A673 (cell line): ENCODE measurements at places on chromosomes 3 and 15. TPM values are rescaled to one million over a fixed set of nuclear protein-coding genes. Genes with fewer than 3 reads are reported as not detected.

The RFC4 gene
- total RNA-seq, result 116 and 120 TPM in 2 replicates

GRCh38 chr3:480070-480469, 283.5 kb downstream of the CHL1 start:
- no peak for DNase-seq
- H3K4me3 ChIP-seq, result no peak overlapping the region
- no peaks in the 10 kb centered on the region for H3K4me1 ChIP-seq
- H3K27me3 ChIP-seq, result no peaks in the 10 kb centered on the region
- no peak overlapping the region for H3K27ac ChIP-seq

DNA sequence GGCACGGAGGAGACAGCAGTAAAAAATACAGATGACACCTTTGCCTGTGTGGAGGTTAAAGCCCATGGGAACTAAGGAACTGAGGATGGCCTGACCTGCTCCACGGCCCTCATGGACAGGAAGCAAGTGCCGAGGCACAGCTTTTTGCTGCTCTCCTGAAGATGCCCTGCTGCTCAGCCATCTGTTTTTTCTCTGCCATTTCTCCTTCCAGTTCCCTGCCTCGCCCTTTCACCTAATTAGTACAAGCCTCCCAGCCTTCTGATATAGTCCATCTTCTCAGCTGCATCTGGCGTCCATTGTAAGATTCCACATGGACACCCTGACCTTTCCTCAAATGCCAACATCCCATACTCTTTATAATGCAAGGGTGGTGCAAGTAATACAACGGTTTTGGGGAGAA, 11.8 kb upstream of the CXCR6 start:
- no peak overlapping the region for H3K27ac ChIP-seq
- H3K4me3 ChIP-seq, result no peak overlapping the region
- H3K36me3 ChIP-seq, result no peaks in the 10 kb centered on the region
- no peaks in the 10 kb centered on the region for H3K27me3 ChIP-seq

GRCh38 chr3:128995737-128996136, 1.9 kb upstream of the CFAP92 start:
- peaks cover 13% of the 10 kb centered on the region for H3K4me1 ChIP-seq
- no peak for DNase-seq
- H3K4me3 ChIP-seq, result no peak overlapping the region
- peaks cover 8% of the 10 kb centered on the region for H3K27me3 ChIP-seq
- no peaks in the 10 kb centered on the region for H3K36me3 ChIP-seq
- H3K27ac ChIP-seq, result no peak overlapping the region

GRCh38 chr3:73556520-73557372, 68.0 kb downstream of the PDZRN3 start:
- H3K27ac ChIP-seq, result no peak overlapping the region
- no peak overlapping the region for H3K4me3 ChIP-seq
- no peak for DNase-seq
- H3K4me1 ChIP-seq, result no peaks in the 10 kb centered on the region
- no peaks in the 10 kb centered on the region for H3K36me3 ChIP-seq
